OCI-LY7 (cell line): ENCODE measurements at places on chromosomes 3 and 15.

DNA sequence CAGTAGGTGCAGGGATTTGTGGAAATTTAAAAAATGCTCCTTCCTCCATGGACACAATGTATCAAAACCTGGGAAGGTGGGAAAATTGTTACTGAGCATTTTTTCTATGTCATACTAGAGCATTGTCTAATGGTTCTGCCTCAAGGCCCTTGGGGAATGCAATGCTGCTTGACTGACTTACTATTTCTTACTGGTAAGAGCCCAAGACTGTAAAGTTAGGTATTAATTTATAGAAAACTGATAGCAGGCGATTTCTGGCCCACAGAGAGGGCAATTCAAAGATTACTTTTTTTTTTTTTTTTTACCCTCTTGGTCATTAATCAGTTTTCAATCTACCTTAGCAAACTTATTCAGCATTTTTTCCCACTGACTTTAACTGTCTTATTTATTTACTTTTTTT lies 38.5 kb upstream of the MRPL3 start:
- DNase-seq, result no peak

DNA sequence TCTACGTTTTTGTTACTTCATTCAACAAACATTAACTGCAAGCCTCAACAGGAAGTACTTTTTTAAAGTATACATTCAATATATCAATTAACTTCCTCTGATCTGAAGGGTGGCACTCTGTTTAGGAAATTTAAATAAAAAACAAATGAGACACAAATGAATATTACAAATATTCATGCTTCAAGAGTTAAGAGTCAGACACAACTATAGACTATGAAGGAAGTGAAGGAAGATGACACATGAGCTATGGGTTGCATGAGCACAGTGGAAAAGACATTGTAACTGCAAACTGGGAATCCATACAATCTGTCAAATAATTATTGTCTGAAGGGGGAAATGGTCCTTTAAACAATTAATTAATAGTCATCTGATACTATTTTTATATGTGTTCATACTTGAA lies 26.8 kb upstream of the ALCAM start:
- DNase-seq, result no peak

DNA sequence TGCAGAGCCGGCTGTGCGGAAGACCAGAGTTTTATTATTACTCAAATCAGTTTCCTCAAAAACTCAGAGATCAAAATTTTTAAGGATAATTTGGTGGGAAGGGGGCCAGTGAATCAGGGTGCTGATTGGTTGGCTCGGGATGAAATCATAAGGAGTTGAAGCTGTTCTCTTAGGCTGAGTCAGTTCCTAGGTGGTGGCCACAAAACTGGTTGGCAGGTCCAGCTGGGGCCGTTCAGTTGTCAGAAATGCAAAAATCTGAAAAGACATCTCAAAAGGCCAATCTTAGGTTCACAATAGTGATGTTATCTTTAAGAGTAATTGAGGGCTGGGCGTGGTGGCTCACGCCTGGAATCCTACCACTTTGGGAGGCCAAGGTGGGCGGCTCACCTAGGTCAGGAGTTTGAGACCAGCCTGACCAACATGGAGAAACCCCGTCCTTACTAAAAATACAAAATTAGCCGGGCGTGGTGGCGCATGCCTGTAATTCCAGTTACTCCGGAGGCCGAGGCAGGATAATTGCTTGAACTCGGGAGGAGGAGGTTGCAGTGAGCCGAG lies 2.3 kb upstream of the ZNF589 start:
- DNase-seq, result no peak

- DNase-seq, result no peak
Measured at GRCh38 chr3:190595807-190596206, 81.9 kb downstream of the IL1RAP start.

DNA sequence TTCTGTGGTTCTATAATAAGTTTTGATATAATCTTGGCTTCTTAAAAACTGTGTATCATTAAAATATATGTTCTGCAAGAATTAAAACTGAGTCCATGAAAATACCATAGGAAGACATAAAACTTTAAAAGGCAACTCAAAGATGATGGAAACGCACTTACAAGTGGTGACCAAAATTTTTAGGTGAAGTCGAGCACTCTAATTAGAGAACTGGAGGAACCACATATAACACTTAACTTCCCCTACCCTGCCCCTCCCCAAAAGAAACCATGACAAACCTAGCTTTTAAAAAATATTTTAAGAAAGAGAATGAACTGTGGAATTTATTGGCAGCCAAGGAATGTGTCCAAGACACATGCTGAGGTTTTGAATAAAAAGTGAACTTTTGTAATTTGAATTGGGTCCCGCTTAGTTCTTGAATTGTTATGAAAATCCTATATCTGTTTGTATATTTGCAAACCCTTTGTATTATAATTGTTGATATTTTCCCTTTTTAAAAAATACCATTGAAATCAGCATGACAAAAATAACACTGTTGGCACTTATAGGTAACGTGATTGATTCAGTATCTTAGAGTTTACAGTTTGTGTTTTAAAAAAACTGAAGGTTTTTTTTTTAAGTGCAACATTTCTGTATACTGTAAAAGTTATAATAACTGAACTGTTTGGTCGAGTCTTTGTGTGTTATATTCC lies 7.7 kb downstream of the NR2F2 start:
- no peak for DNase-seq
